Hypothalamus (tissue), 51 donors: ENCODE measurements at places on chromosomes 7 and 10.

DNA sequence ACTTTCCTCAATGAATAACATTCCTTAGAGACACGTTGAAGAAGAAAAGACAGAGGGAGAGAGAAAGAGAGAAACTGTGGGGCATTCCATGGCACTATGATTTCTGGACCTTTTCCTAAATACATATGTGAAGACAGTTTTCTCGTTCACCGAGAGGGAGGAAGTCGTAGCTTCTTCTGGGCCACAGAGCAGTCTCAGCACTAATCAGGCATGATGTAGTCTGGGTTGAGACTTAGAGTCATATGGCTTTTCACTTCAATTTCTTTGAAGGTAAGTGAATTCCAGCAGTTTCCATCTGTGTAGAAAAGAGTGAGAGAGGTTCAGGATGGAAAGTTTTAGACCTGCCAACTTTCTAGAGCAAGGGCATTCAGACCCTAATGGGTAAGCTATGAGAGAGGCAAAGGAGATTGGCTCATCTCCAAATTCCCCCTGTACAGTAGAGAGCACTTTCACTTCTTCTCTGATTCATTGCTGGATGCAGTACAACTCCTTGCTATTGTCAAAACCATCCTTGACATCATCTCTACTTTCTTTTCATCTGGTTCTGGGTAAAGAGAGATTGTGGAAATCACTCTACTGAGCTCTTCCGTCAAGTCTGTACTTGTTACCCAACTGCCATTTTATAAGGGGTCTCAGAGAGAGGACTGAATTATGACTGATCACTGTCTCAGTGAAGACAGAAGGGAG, 31.5 kb upstream of the OR9A4 start:
- DNase-seq = no peak

GRCh38 chr10:97640174-97640867, at the start of gene PI4K2A:
PI4K2A (plus strand) TSS chr10:97640671; CDS start chr10:97640743, 72 bp downstream.
- DNase-seq = peak; percentile 97

DNA sequence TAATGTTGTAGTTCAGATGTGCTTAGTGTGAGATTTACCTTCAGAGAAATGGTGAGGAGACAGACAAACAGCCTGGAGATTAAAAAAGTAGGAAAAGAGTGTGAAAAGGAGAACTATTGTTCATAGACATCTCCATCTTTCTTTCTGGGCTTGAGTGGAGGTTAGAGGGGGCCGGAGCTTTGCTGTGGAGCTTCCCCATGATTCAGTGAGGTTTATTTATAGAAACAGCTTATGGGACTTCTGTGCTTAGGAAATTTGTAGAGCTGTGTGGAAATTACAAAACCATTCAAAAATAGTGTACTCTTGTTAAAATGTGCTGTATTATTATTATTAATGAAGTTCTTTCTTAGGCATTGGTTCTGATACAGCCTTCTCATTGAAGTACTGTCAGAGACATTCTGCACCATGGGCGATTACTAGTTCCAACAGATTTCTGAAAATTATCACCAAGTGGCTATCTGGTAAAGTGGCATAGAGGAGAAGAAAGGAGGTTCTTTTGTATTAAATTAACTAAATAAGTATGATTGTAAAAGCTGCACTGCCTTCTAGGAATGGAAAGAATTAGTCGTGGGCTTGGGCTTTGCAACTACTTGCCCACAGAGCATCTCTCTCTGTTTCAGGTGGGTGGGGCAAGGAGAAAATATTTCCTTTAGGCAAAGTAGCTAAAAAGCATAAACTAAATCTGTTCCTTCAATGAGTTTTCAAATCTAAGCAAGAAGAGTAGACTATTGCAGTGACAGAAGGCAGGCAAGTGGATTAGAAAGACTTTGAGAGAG, 8.7 kb upstream of the TCAF1 start:
- no peak for DNase-seq

GRCh38 chr10:116752563-116752962, 10.2 kb upstream of the HSPA12A start:
- DNase-seq = no peak

GRCh38 chr7:19410691-19411090, 265.5 kb upstream of the FERD3L start:
- no peak for DNase-seq

GRCh38 chr7:12211711-12212485, 804 bp downstream of the TMEM106B start:
- no peak for DNase-seq

DNA sequence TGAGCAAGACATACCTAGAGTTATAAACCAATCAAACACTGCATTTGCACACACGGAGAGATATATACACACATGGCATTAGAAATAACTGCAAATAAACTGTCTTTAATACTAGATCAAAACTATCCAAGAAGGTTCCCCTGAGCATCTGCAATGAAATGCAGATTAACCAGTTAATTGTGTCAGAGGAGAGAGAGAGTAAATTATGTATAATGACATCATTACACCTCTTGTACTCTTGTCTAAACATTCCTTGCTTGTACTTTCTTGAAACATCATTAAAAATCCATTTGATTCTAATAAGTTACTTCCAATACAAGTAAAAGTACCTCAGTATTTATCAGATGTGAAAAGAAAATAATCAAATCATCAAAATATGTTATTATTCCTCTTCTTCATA, 932 bp downstream of the ANKRD22 start:
- no peak for DNase-seq

DNA sequence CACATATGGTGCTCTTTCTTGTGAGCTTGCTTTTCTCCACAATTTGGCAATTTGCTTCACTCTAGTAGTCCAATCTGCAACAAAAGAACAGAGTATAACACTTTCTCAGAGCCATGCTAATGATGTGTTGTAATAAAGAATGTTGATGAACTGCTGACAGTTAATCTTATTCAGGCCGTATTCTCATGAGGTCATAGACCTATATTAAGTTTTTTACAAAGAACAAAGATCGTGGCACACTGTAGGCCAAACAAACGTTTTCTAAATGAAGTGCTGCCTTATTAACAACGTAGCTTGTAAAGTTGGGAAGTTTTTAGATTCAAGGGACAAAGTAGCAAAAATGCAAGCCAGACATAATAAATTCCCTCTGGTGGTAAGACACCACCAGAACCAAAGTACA, 160.1 kb downstream of the GALNT11 start:
- DNase-seq = no peak

GRCh38 chr7:142898377-142899170, 13.0 kb upstream of the TRPV6 start:
- no peak for DNase-seq

- DNase-seq = no peak
Measured at GRCh38 chr10:88033385-88033784, 170.0 kb downstream of the PTEN start.

DNA sequence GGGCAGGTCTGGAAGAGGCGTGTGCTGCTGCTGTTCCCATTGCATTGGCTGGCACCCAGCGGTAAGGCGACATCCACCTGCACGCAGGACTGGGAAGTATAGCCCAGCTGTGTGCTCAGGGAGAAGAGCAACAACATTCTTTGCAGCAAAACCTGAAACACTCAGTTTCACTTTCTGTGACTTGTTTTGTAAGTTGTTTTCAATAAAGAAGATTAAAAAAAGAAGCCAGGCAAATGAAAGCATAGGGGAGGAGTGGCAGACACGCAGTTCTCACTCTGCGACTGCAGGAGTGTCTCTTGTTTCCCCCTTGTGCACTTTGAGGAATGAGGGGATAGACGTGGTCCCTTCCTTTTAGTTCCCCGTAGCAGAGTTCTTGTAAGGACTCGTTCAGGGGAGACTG, 5.8 kb downstream of the FBH1 start:
- no peak for DNase-seq

DNA sequence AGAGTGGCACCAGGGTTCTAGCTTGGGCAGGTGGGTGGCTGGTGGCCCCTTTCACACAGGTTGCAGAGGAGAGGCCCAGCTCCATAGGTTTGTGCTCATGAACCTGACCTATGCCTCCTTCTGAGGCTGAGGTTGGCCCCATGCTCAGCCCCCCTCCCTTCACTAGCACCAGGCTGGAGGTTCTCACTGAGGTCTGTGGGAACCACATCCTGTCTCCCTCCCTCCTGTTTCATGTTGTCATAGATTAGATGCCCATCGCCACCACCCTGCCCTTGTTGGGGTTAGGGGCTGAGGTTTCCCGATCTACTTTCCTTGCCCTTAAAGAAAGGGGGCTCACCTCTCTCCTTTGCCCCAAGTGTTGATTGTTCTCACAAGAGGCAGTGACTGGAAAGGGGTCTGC, 14.7 kb downstream of the NEUROG3 start:
- DNase-seq = no peak

- no peak for DNase-seq
Measured at GRCh38 chr7:98276241-98276761, 5.2 kb upstream of the BRI3 start.

- no peak for DNase-seq
Measured at GRCh38 chr10:2790396-2791188, 276.8 kb upstream of the PFKP start.

GRCh38 chr7:45978010-45978681, 57.1 kb upstream of the IGFBP3 start:
- peak; percentile 13 for DNase-seq

DNA sequence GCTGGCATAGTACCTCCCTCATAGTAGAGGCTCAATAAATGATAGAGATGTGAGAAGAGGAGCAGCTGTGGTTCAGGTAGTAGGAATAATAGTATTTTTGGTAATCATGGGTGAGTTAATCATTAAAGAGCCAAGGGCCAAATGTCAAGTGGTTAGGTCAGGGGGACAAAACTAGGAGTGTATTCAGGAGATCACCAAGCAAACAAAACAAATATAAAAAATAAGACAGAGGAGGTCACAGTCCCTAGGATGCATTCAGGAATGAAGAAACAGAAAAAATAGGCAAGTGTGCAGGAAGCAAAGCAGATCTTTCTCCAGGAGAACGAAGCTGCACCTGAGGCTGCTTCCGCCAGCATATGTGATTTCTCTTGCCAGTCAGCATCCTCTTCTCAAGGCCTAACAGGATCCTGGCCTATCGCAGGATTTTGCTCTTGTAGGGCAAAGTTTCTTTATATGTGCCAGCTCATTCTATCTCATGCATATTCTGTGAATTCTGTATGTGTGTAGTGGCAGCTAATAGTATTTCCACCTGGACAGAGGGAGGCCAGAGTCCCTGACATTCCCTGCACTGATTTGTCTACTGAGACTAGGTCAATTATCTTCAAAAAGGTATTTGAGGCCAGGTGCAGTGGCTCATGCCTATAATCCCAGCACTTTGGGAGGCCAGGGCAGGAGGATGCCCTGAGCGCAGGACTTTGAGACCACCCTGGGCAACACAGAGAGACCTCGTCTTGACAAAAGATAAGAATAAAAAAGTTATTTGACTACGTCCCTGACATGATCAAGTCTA, 82.7 kb downstream of the AKR1D1 start:
- DNase-seq = no peak

GRCh38 chr7:99141841-99142726, 1.8 kb downstream of the SMURF1 start:
- peak; percentile 27 for DNase-seq

DNA sequence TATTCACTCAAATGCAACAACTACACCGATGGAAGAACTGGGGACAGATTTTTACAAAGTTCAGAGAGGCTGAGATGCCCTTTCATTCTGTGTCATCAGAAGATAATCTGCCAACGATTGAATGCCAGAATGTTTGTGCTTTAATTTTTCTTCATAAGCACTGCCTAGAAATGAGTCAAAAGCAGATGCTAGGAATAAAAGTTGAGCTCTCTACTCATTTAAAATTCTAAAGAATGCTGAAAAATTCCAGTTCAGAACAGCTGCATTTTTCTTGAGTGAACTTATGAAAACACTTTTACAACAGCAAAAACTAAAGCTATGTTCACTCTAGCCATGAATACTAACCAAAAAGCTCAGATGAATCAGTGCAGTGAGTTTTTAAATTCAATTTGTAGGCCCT, 22.3 kb upstream of the FAM133B start:
- DNase-seq = no peak

DNA sequence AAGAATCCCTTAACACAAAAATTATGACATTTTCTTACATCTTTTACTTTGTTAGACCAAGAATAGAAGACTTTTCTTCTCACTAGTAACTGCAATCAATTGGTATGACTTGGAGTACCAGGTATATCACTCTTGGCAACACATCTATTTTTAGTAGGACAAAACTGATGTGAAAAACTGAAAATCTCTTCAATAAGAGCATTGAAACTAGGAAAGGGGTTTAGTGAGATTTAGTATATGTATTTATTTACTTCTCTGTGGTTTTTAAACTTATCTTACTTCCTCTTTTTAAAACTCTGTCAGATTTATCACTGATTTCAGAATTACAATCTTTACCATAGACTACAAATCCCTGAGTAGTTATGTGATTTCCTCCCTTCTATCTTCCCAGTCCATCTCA, 366.2 kb downstream of the PCDH15 start:
- no peak for DNase-seq

- no peak for DNase-seq
Measured at GRCh38 chr10:101236376-101237080, 7.3 kb upstream of the LBX1 start.

DNA sequence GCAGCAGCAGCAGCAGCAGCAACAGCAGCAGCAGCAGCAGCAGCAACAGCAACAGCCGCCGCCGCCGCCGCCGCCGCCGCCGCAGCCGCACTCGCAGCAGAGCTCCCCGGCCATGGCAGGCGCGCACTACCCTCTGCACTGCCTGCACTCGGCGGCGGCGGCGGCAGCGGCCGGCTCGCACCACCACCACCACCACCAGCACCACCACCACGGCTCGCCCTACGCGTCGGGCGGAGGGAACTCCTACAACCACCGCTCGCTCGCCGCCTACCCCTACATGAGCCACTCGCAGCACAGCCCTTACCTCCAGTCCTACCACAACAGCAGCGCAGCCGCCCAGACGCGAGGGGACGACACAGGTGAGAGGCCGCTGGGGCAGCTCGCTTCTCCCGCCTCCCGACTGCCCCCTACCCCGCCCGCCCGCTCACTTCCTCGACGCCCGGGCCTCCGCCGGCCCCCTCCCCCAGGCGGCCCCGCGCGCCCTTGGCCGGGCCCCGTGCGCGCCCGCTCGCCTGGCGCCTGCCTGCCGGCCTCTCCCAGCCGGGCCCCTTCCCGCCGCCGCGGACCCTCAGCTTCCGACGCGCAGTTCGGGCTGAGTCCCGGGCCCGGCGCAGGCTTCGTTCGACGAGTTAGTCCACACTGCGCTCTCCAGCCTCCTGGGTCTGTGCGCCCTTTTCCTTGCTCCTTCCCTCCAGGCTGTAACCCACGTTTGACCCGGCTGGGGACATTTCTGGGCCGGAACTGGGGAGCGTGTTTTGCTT, 882 bp downstream of the DLX6 start:
- DNase-seq = no peak
